ENCODE measurements at places on chromosomes 7 and 10.

- no peak for DNase-seq
Observed at GRCh38 chr10:49834201-49834600, 72.1 kb upstream of the OGDHL start.

DNA sequence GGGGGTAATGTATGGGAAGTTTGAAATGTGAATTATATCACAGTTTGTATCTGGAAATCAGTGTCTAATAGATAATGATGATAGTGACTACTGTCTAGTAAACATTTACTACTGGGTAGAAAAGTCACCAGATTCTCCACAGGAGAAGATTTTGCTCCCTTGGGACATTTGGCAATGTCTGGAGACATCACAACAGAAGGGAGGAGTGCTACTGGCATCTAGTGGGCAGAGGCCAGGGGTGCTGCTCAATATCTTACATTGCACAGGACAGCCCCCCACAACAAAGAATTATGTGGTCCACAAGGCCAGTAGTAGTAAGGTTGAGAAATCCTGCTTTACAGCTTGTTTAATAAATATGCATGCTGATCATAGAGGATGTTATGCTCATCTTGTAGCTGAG, 92.3 kb upstream of the PRPS1L1 start:
- no peak for DNase-seq

GRCh38 chr10:123930340-123931001, 38.9 kb upstream of the CPXM2 start:
- no peak for DNase-seq

- DNase-seq = no peak
Observed at GRCh38 chr7:18400275-18400674, 95.3 kb upstream of the HDAC9 start.

GRCh38 chr7:97149843-97150242, 32.3 kb downstream of the SDHAF3 start:
- DNase-seq = no peak

- no peak for DNase-seq
Observed at GRCh38 chr7:84746353-84746752, 440.5 kb downstream of the SEMA3D start.
